ENCODE measurements at places on chromosomes 6 and 20.

DNA sequence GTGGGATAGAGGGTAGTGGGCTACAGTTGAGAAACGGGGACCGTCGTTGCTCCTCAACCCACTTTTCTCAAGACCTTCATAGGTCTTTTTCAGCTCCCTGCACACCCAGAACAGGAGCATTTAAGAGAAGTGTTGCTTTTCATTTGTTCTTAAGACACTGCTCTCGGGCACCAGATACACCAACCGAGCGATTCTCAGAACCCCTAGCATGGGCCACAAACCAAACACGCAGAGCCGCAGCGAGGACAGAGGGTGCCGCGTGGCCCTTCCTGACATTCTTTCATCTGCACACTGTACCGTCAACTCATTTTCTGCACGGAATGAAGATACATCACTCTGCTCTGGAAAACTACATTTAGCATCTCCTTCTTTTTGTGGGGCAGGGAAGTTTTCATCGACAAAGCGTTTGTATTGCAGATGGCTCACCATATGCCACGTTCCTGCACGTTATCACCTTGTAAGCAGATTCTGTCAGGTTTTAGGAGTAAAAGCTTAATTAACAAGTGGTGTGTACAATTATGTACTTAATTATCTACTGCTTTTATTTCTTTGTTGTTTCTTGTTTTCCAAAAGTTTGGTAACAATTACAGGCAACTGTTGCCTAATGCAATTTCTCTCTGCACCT, 70.4 kb upstream of the MLN start:
- DNase-seq: no peak

GRCh38 chr6:123986938-123987337, 183.3 kb downstream of the NKAIN2 start:
- no peak for DNase-seq

- DNase-seq: peak; percentile 77
Measured at GRCh38 chr20:50283922-50284810, 93.5 kb downstream of the CEBPB start.

DNA sequence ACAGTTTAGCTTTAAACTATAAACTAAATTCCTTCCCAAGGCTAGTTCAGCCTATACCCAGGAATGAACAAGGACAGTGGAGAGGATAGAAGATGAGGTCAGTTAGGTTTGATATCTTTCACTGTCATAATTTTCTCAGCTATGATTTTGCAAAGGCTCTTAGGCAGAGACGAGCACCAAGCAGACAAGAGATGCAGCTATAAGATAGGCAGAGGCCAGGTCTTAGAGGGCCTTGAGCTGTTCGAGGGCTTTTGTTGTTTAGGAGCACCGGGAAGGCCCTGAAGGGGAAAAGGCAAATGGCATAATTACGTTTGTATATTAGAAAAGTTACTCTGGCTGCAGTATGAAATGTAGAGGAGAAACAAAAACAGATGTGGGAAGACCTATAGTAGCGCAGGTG, 59.8 kb downstream of the DOP1A start:
- DNase-seq: no peak

GRCh38 chr6:1560281-1561058, 49.2 kb upstream of the FOXC1 start:
- no peak for DNase-seq

DNA sequence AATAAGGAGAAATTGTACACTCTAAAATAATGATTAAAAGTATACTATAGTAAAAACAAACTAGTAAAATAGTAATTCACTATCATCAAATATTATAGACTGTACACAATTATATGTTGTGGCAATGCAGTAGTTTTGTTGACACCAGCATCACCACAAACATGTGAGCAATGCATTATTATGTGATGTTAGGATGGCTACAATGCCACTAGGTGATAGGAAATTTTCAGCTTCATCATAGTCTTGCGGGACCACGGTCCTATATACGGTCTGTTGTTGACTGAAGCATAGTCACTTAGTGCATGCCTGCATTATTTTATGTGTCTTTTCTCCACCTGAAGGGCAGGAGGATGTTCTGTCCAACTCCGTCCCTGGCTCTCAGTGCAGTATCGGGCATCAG, 104.8 kb upstream of the NEDD9 start:
- DNase-seq: no peak

DNA sequence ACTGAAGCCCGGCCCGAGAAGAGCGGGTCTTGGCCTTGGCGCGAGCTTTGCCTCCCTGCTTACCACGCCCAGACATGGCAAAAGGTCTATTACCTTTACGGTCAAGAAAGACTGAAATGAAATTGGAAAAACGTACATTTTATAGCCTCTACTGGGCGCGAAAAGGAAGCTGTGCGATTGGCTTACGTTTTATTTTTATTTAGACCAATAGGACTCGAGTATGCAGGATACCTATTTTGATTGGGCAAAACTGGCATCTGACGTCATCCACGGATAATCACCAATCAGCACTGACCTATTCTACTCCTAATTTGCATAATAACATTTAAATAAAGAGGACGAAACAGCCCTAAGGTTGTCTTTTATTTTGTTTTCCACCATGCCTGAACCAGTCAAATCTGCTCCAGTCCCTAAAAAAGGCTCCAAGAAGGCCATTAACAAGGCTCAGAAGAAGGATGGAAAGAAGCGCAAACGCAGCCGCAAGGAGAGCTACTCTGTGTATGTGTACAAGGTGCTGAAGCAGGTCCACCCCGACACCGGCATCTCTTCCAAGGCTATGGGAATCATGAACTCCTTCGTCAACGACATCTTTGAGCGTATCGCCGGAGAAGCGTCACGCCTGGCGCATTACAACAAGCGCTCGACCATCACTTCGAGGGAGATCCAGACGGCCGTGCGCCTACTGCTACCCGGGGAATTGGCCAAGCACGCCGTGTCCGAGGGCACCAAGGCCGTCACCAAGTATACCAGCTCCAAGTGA, 97.4 kb downstream of the OR2B2 start:
- DNase-seq: peak; percentile 78

DNA sequence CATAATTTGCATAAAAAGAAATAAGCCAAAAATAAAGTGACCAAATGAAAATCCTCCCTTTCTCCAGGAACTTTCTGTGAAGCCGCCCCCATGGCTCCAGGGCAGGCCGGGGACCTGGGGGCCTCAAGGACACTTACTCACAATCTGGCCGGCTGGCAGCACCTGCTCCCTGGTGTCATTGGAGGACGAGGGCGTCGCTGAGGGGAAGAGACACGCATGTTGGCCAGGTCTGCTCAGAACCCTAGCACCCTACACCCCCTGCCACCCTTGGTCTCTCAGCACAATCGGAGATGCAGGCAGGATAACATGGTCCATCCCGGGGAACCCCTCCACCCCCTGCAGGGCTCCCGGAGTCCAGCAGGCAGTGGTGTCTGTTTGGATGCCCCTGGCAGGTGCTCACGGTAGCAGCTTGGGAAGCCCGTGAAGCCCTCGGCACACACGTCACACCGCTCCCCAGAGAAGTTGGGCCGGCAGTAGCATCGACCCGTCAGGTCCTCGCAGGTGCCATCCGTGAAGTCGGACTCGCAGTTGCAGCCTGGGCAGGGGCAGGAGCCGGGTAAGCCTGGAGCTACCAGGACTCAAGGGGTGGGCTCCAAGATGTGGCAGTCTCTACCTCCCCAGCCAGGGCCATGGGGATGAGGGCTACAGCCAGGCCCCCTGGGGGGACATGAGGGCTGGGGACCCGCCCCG, 21.3 kb downstream of the LAMA5 start:
- no peak for DNase-seq

- DNase-seq: no peak
Measured at GRCh38 chr6:23265270-23265669, 695.9 kb downstream of the HDGFL1 start.

DNA sequence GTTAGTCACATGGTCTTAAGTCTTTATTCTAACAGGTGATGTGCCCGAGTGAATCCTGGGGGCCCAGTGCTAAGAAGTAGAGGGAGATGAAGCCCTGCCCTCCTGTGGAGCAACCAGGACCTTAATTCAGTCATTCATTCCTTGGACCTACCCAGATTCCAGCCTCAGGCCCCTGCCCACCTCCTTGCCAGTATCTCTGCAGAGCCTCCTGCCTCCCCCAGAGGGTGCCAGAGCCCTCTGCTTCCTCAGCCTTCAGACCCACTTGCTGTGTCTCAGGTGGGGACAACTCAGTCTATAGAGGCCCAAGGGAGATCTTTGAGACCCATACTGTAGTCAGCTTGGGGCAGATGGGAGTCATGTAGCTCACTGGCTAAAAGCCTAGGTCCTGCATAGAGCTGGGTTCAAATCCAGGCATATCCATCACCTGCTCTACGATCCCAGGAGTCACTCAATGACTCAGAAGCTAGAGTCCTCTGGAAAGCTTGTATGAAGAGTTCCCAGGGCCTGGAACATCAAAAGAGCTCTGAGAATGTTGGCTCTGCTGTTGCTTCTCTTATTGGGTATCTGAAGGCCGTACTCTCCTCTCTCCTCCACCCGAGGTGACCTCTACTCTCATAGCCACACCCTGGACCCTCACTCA, 3.9 kb upstream of the SIGLEC1 start:
- peak; percentile 48 for DNase-seq

DNA sequence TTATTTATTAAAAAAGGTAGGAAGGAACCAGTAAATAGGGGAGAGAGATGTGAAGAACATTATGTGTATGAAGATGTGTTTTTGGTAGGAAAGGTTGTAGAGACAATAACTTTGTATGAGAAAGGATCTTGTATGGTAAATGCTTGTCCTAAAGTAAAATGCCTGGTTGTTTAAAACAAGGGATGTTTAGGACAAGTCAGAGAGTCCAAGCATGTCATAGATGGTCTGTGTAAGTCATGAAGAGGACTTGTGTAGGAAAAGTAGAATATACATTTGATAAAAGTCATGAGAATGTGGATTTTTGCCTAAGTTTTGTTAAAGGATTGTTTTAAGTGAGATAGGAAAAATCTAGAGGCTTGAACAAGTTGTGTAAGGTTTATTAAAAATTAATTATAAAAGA, 325.1 kb downstream of the CDH26 start:
- DNase-seq: no peak

- no peak for DNase-seq
Measured at GRCh38 chr6:140318408-140318807, 944.0 kb upstream of the CITED2 start.

- DNase-seq: no peak
Measured at GRCh38 chr6:108779536-108780275, 68.5 kb upstream of the ARMC2 start.

DNA sequence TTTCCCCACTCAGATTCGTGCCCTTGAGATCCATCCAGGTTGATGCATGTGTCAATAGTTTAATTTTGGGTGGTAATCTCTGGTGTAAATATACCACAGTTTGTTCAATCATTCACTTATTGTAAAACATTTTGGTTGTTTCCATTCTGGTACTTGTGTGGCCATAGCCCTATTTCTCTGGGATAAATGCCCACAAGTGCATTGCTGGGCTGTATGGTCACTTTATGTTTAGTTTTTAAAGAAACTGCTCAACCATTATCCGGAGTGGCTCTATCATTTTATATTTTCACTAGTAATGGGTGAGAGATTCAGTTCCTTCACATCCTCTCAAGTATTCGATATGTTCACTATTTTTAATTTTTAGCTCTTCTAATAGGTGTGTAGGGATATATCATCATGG, 60.7 kb upstream of the RNF24 start:
- no peak for DNase-seq

GRCh38 chr20:37697314-37697713, 3.5 kb downstream of the CTNNBL1 start:
- no peak for DNase-seq

DNA sequence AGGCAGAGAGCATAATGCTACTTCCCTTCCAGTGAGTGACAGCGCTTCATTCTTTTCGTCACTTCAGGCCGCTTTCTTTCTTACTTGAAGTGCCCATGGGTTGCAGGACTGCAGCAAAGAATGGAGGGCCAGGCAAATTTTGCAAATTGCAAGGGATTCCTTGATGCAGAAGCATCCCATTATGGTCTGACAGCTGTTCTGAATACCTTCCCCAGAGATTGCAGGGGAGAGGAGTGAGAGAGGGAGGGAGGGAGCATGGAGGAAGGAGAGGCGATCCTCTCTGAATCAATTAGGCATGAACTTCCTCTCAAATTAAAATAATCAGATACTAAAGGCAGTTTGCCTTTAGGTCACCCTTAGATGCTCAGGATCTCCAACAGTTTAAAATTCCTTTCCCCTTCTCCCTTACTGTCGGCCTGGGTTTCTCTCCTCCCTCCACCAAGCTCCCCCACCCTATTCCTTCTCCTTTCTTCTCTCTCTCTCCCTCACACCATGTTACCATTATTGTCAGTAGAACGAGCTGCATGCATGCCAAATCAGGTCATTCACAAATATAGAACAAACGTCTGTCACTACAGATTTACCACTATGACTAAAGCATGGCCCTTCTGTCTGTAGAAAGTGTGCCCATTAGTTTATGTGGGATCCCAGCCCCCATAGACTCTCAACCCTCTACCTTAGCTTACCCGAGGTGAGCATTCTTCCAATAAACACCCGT, 289.2 kb downstream of the CD83 start:
- DNase-seq: no peak

GRCh38 chr6:3176562-3177355, 19.4 kb upstream of the TUBB2A start:
- peak; percentile 85 for DNase-seq

- no peak for DNase-seq
Measured at GRCh38 chr6:28816339-28816908, 107.4 kb downstream of the TRIM27 start.

DNA sequence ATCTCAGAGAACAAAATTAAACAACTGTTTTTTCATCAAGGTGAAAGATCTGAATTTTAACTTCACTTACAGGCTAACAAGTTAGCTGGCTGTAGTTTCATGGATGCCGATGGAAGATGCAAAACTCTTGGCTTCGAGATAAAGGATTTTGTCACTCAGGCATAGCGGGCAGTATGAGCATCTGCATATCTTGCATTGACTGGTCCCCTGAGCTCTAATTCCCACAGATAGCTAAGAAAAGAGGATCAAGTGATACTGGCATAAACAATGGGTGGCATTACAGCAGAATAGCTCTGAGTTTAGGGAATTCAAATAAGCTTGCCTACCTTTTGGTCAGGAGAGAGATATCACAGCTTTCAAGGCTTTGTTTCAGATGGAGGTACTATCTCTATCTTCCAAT, 1.8 kb upstream of the CLVS2 start:
- no peak for DNase-seq

GRCh38 chr6:4355241-4355640, 219.9 kb upstream of the ECI2 start:
- DNase-seq: peak; percentile 71

DNA sequence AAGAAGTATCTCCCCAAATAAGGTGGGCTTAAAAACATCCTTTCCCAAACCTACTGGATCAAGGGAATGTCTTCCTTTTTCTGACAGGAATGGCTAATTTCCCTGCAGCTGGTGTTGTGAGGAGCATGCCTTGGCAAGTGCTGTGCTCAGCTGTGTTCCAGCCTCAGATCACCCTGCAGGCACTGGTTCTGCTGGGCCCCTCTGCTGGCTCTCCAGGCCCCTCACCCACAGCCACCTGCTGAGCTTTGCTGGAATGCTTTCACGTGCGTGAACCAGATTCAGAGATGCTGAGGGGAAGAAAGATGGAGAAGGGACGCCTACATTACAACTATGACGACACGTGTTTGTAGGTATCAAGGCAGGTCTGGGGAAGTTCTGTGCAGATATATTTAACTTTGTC, 71.3 kb upstream of the FOXC1 start:
- DNase-seq: no peak

- DNase-seq: no peak
Measured at GRCh38 chr20:43925215-43925614, 10.6 kb downstream of the TOX2 start.

- no peak for DNase-seq
Measured at GRCh38 chr6:44267252-44267651, 1.9 kb upstream of the NFKBIE start.

- peak; percentile 17 for DNase-seq
Measured at GRCh38 chr6:168105813-168106632, 27.0 kb upstream of the FRMD1 start.

- no peak for DNase-seq
Measured at GRCh38 chr6:97347111-97347510, 64.1 kb upstream of the MMS22L start.
